ENCODE measurements at places on chromosomes 7 and 10. TPM values are rescaled to one million over a fixed set of nuclear protein-coding genes. Genes with fewer than 3 reads are reported as not detected.

DNA sequence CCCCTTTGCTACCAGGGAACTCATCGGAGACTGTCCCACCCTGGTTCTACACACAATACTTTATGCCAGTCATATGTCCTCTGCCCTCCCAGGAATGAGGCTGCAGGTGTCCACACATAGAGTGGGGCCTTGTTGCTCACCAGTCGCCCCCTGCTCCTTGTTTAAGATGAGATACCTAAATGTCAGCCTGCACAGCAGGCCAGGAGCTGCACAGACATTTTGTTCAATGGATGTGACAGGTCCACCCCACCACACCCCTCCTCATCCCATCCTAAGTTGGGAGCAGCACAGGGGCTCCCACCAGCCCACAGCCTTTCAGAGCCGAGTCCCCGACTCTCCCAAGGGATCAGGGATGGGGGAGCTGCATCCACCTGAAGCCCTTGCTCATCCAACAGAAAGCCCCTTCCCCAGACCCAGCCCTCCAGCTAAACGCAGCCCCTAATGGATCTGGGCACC lies 6.2 kb upstream of the GRID1 start:
- no peak overlapping the region for H3K4me3 ChIP-seq
- H3K27me3 ChIP-seq: no peaks in the 10 kb centered on the region
- no peaks in the 10 kb centered on the region for H3K36me3 ChIP-seq
- H3K27ac ChIP-seq: no peak overlapping the region
- H3K4me1 ChIP-seq: peaks cover 3% of the 10 kb centered on the region
- DNase-seq: peak; percentile 2

DNA sequence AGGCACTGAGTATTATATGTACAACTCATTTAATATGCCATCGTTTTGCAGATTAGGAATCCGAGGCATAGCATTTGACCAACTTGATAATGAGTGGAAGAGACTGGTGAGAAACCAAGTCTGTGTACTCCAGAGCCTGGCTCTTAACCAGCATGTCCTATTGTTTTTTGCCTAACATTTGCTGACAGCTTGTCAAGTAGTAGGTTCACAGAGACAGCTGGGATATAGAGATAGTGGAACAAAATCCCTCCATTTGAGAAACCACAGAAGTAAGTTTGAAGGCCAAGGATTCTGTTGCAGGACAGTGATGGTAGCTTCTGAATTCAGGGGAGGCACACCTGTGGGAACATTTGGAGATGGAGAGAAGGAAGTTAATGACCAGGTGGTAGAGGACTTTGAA lies 206.9 kb upstream of the PRPS1L1 start:
- H3K4me1 ChIP-seq: no peaks in the 10 kb centered on the region
- no peak for DNase-seq
- H3K27ac ChIP-seq: no peak overlapping the region

Gene DGKI
- 2.9 TPM for total RNA-seq

DNA sequence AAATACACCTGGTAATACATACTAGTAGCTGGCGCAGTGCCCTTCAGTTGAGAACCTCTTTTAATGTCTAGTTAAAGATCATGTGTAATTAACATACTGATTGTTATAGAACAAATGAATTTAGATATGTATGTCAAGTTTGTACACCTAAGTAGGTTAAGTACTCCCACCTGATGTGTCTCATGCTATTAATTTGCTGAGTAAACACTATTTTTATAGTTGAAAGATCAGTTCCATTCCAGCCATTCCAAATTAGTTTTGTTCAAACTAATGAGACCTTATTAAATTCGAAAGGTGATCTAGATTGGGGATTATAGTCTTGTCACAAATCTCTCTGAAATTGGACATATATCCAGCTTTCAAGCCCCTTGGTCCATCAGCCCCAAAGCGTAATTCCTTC lies 710.0 kb downstream of the LRMDA start:
- H3K27ac ChIP-seq: no peak overlapping the region
- H3K27me3 ChIP-seq: no peaks in the 10 kb centered on the region
- H3K4me3 ChIP-seq: no peak overlapping the region
- H3K4me1 ChIP-seq: no peaks in the 10 kb centered on the region
- no peak for DNase-seq

Gene FEZF1
- total RNA-seq: not detected

GRCh38 chr10:96850825-96851224 lies 18.7 kb downstream of the LCOR start:
- no peaks in the 10 kb centered on the region for H3K4me1 ChIP-seq
- H3K4me3 ChIP-seq: no peak overlapping the region
- no peaks in the 10 kb centered on the region for H3K36me3 ChIP-seq
- H3K27me3 ChIP-seq: no peaks in the 10 kb centered on the region

Gene DENND11
- 29.2 TPM for total RNA-seq

GRCh38 chr7:2212906-2213305 lies 19.8 kb downstream of the MAD1L1 start:
- no peaks in the 10 kb centered on the region for H3K36me3 ChIP-seq
- no peaks in the 10 kb centered on the region for H3K4me1 ChIP-seq
- H3K4me3 ChIP-seq: no peak overlapping the region
- no peaks in the 10 kb centered on the region for H3K27me3 ChIP-seq

GRCh38 chr10:17100586-17100985 lies 29.0 kb downstream of the CUBN start:
- no peaks in the 10 kb centered on the region for H3K4me1 ChIP-seq
- no peak overlapping the region for H3K4me3 ChIP-seq
- no peaks in the 10 kb centered on the region for H3K36me3 ChIP-seq
- no peak overlapping the region for H3K27ac ChIP-seq

Gene SLC37A3
- total RNA-seq: 359 TPM

DNA sequence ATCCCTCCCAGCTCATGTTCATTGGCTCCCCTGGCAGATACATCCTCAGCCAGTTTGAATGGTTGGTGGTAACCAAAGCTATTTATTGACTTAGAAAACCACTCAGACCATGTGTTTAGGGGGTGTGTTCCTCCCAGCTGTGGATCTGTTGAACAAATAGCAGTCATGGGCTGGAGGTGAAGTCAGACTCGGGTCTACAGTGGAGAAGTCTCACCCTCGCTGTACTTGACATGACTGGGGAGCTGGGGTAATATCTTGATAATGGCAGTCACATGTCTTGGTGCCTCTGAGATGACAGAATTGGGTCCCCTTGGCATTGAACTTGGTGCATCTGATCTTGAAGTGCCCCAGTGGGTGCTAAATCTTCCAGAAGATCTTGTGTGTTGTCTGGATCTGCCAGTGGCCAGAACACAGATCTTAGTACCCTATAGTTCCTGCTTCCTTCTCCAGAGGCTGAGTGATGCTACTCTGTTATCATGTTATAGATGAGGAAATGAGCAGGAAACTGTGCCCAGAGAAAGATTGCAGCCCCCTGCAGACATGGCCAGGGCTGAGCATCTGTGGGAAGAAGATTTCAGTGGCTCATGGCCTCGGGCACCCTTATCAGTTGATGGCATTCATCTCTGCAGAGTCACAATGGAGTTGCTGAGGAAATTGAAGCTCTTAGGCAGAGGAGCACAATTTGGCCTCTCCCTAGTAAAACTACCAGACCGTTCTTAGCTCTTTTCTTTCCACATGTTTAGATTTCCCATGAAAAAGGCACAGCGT lies 50.4 kb downstream of the ADRA2A start:
- no peaks in the 10 kb centered on the region for H3K27me3 ChIP-seq
- H3K4me1 ChIP-seq: no peaks in the 10 kb centered on the region

DNA sequence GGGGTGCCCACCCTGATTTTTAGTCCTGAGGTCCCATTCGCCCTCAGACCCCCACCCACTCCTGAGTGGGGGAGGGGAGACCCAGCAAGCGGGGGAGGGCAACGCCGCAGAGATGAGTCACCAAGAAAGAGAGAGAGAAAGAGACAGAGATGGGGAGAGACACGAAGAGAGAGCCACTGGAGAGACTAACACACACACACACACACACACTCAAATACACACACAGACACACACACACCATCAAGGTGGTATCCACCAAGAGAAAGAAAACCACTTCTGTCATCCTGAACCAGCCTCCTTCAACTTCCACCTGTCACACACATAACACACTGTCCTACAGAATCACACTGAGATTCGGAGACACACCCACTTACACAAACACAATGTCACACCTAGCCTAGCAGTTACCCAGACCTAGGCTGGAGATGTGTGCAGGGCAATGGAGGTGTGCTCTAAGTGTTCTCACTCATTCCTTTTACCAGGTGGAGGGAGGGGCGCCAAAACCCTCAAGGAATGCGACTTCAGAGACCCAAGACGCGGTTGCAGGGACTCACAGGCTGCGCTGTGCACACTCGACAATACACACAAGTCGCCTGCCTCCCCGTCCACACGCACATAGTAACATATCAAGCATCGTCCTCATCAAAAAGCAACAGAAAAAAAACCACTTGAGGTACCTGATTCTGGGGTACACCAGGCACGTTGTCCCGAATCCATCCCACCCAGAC lies 3.9 kb upstream of the VGF start:
- H3K27me3 ChIP-seq: peaks cover 54% of the 10 kb centered on the region
- no peak overlapping the region for H3K27ac ChIP-seq
- no peak overlapping the region for H3K4me3 ChIP-seq

Gene EPHB4
- total RNA-seq: 139 TPM

Gene CTAGE4
- 0.29 TPM for total RNA-seq

DNA sequence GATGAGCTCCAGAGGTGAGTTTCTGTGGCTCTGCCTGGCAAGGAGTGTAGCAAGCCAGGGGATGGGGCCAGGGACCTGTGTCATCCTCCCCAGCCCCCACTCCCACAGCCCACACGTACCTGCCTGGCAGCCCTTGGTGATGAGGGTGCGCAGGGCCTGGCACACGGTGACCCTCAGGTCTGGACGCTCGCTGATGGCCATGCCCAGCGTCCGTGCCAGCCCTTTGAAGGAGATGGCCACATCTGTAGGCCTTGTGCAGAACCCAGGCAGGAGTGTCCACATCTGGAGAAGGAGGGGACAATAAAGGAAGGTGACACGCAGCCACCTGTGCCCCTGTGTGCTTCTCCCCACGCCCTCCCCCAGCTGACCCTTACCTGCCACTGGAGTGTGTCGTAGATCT lies 27.7 kb downstream of the RRP12 start:
- H3K4me1 ChIP-seq: no peaks in the 10 kb centered on the region
- H3K27ac ChIP-seq: no peak overlapping the region
- H3K36me3 ChIP-seq: no peaks in the 10 kb centered on the region
- no peak for DNase-seq
- no peak overlapping the region for H3K4me3 ChIP-seq

GRCh38 chr7:97506728-97507127 lies 225.2 kb upstream of the TAC1 start:
- H3K4me3 ChIP-seq: no peak overlapping the region
- H3K4me1 ChIP-seq: no peaks in the 10 kb centered on the region
- no peaks in the 10 kb centered on the region for H3K27me3 ChIP-seq
- no peak overlapping the region for H3K27ac ChIP-seq

GRCh38 chr10:4013651-4014121 lies 228.7 kb upstream of the KLF6 start:
- H3K36me3 ChIP-seq: no peaks in the 10 kb centered on the region
- no peak overlapping the region for H3K27ac ChIP-seq
- no peak overlapping the region for H3K4me3 ChIP-seq
- no peaks in the 10 kb centered on the region for H3K27me3 ChIP-seq

DNA sequence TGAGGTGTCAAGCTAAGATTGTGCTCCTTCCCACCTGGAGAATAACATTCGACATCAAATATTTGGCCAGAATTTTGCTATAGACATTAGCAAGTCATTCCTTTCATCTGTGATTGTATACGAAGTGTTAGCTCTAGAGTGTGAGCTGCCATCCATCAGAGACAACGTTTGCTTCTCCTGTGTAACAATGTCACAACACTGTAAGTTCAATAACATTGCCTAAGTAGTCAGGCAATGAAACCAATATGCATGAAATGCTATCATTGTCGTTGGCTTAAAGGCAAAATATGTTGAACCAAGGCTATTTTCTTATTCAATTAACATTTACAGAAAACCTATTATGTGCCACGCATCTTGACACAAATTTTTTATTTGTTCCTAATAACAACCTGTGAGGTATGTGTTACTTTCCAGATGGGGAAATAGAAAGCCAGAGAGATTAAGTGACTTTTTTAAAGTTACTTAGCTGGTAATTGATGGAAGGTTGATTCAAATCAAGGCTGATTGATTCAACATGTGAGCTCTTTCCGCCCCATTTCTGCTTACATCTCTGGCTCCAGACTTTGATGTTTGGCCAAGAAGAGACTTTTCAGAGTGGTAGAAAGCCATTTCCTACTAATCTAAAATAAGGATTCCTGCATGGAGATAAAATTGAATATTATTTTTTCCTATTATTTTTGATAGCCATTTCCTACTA lies 32.0 kb downstream of the BET1 start:
- H3K27ac ChIP-seq: no peak overlapping the region
- no peaks in the 10 kb centered on the region for H3K4me1 ChIP-seq
- no peak for DNase-seq
- no peaks in the 10 kb centered on the region for H3K36me3 ChIP-seq

GRCh38 chr7:70384024-70384423 lies 747.9 kb upstream of the GALNT17 start:
- H3K27me3 ChIP-seq: no peaks in the 10 kb centered on the region
- no peaks in the 10 kb centered on the region for H3K36me3 ChIP-seq
- no peak overlapping the region for H3K27ac ChIP-seq
- H3K4me1 ChIP-seq: no peaks in the 10 kb centered on the region
- no peak overlapping the region for H3K4me3 ChIP-seq

Gene HOXA1
- 1.8 TPM for total RNA-seq
